MG63 (cell line): ENCODE measurements at places on chromosomes 13 and 19. TPM values are rescaled to one million over a fixed set of nuclear protein-coding genes. Genes with fewer than 3 reads are reported as not detected.

C19orf85 gene
- not detected in 2 replicates for total RNA-seq

FGF22 gene
- not detected in 2 replicates for total RNA-seq

CGB1 gene
- total RNA-seq: not detected in 2 replicates

PLK5 gene
- not detected in 2 replicates for total RNA-seq

AMH gene
- 0.49 and 4.1 TPM in 2 replicates for total RNA-seq

MAMSTR gene
- total RNA-seq: 0.79 TPM in 1 of 2 replicates, not detected in the other

NCAN gene
- total RNA-seq: 0.07 and 0.79 TPM in 2 replicates

ZNF681 gene
- 0.07 and 1.4 TPM in 2 replicates for total RNA-seq

DNA sequence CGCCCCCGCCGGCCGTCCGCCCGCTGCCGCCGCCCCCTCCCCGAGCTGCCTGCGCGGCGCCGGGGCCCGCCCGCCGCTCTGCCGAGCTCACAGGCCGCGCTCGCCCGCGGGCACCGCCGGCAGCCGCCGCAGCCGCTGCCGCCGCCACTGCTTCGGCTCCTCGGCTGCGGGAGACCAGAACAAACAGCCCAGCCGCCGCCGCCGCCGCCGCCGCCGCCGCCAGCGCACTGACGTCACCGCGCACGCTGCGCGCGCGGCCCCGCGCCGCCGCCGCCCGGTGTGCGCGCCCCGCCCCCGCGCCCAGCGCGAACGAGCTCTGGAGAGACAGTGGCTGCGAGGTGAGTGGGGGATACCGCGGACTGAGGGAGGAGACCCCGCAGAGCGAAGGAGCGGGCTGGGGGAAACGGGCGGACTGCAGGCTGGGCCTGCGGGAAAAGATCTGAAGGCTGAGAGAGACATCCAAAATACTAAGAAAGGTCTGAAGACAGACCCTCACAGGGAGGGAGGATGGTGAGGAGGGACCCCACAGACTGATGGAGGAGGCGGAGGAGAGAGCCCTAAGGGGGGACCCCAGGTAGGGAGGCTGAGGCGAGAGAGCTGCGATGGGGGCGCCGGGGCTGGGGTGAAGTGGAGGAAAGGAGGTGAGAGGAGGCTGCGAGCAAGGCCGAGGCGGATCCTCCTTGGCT lies at the start of gene BRD4:
Gene BRD4 (minus strand): TSS at position 229 of the 686 bp plus-strand sequence. CDS start 59,440 bp downstream, outside the sequence.
- DNase-seq: peak; percentile 81

GRCh38 chr19:51331193-51331592 lies 10.7 kb downstream of the VSIG10L start:
- DNase-seq: no peak

- peak; percentile 95 for DNase-seq
Measured at GRCh38 chr19:54209811-54210494, 9.3 kb downstream of the RPS9 start.

DNA sequence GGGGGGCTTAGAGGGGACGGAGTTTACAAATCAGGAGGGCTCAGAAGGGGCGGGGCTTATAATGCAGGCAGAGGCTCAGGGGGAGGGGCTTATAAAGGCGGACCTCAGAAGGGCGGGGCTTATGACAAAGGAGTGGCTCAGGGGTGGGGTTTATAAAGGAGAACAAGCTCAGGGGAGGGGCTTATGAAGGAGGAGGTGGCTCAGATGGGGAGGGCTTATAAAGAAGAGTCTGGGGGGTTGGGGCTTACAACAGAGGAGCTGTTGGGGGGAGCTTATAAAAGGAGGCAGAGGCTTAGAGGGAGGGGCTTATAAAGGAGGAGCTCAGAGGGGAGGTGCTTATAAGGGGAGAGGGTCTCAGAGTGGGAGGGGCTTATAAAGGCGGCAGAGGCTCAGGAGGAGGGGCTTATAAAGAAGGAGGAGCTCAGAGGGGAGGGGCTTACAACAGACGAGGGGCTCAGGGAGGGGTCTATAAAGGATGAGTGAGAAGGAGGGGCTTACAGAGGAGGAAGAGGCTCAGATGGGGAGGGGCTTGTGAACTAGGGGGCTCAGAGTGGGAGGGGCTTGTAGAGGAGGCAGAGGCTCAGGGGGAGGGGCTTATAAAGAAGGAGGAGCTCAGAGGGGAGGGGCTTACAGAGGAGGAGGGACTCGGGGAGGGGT lies 1.0 kb downstream of the SMIM24 start:
- DNase-seq: no peak

- DNase-seq: no peak
Measured at GRCh38 chr13:111637365-111637764, 316.9 kb downstream of the TEX29 start.

DNA sequence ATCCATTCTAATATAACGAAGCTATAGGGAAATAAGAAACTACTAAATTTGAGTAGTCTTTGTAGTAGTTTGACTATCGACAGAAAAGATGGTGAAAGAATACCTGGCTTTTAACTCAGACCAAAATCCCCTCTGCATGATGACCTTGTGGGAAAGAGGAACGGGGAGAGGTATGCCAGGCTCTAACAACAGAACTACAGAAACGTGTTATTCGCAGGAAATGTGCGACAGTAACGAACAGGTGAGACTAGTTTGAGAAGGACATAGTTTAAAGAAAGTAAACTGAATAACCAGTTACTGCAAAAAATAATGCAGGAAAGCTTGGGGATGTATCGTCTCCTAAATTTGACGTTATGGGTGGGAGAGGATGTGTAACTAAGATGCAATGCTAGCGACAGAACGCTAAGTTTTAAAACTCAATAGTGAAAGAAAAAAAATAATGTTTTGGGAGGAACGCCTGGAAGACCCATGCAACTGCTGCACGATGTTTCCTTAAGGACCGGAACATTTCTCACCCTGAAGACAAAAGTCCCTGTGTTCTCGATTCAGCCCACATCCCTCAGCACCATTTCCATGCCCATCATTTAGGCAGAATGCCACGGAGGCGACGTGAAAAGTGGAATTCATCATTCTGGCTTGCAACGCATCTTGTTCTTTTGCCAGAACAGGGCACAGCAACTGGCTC lies 1.6 kb upstream of the RAP2A start:
- no peak for DNase-seq

- DNase-seq: no peak
Measured at GRCh38 chr13:63843766-63844699, 2428.4 kb upstream of the PCDH20 start.

DNA sequence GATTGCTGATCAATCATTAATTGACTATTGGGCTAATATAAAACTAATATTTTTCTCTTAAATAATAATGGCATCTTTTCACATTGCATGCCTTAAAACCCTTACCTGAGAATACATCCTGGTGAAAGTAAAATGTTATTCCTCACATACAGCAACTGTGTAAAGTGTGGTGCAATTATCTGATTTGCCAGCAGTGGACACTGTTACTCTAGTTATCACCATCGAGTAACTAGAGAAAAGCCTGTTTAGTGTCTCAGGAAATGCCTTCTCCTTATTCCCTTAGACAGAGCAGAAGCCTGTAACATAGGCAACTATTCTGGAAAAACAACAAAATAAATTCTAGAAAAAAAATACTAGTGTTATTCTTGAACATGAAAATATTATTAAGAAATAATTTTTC lies 459.8 kb downstream of the FGF14 start:
- DNase-seq: peak; percentile 3

- no peak for DNase-seq
Measured at GRCh38 chr13:52849291-52850071, 1.0 kb upstream of the PCDH8 start.

DNA sequence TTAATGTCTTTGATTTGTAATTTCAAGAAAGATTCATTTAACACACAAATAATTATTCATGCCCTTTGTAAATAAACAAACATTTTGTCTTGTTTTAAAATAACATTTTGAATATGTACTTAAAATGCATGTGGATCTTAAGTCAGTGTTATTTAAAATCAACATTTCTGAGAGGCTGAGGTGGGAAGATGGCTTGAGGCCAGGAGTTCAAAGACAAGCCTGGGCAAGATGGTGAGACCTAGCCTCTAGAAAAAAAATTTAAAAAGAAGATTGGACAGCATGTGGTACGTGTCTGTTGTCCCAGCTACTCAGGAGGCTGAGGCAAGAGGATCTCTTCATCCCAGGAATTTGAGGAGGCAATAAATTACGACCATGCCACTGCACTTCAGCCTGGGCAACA lies 1268.2 kb downstream of the SLITRK1 start:
- no peak for DNase-seq

GRCh38 chr13:75812751-75813181 lies 176.6 kb downstream of the LMO7 start:
- DNase-seq: no peak

DNA sequence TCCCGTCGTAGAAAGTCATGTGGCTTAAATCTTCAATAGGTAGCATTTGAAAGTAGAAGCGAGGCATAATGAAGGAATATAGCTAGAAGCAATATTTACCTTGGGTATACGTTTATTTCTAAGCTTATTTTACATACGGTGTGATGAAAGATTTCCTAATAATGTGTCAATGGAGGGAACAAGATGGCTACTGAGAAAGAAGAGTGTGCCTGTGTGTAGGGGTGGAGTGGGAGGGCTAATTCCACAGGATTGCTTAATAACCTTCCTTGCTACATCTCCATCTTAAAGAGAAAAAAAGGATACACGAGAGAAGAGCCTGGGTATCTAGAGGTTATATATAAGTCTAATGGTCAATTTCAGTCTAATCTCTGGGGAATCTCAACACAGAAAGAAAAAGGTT lies 2.0 kb downstream of the SPART start:
- DNase-seq: no peak

DNA sequence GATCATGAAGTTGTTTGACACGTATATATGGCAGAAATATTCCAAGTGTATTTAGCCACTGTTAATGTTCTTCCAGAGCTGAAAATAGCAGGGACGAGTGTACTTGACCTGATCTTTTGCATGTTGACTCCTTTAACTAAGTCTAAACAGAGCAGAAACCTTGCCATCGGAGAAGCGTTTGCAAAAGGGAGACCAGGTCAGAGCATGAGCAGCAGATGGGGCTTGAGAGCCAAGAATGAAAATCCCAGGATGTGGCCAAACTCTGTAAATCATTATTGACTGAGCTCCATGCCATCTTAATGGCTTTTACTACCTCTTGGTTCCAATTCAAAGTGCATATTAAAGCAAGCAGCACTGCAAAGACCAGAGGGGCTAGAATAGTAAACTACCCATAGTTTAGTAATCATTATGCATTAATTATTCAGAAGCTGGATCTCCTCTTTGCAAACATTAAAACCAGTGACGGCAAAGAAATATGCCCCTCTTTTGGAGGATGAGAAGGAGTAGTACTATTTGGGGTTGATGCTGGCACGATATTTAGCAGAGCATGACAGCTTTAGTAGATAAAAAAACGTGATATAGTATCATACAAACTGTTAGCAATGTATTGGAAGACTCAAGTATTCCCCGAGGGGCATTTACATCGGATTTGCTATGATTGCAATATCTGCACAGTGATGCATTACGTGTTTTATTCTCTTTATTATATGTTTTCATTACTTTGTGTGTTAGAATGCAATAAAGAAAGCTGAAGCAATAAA lies 55.7 kb downstream of the FAM216B start:
- DNase-seq: peak; percentile 23

DNA sequence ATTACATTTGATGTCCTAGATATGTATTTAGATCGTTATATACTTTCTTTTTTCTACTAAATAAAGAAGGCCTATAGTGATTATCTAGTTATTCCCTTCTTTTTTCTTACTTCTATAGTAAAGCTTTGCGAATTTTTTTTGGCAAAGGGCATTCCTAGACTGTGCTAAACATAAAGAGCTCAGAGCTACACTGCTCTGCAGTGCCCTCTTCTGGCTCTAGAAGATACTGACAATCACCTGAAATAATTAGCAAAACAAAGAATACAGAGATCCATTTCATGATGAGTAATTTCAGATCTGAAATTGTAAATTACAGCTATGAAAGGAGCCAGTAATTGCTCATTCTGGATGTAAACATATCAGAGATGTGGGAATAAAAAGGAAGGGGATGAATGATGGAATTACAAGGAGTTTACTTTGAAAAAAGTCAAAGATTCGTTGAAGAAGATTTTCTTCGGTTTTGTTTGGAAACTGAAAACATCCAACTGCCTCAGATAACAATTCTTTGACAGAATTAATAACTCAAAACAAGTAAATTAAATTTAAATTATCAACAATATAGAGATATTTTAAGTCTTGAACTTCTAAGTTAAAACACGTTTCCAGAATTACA lies 288.5 kb downstream of the NALCN start:
- DNase-seq: peak; percentile 4

DNA sequence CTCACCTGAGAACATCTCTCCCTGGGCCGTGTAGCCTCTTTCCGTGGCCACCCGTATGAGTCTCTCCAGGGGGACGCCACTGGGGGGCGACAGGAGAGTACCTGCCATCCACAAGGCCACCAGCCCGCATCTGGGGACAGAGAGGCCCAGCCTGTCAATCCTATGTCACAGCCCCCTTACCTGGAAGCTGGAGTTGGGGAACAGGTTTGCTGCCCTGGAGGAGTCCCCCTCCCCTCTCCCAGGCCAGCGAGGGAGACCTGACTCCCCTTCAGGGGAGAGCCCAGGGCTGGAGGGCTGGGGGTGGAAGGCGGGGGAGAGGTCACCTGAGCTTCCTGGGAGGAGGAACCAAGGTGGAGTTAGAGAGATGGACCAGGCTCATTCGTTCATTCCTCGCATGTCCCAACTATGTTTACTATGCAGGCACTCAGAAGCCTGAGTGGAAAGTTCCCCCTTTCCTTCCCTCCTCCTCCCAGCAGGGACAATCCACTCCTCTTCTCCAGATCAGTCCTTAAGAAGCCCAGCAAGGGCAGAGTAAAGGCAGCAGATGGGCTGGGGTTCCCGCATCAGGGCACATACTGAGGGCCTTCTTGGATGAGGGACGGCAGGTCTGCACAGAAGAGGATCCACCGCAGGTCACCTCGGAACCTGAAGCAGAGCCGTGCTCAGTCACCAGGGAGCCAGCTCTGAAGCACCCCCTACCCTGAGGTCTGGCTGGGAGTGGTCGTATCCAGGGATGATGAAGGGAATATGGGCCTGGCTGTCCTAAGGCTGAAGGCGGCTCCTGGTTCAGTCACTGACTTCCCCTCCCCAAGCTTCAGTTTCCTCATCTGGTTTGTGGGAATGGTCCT lies 5.5 kb downstream of the ACTMAP start:
- DNase-seq: no peak

- DNase-seq: no peak
Measured at GRCh38 chr13:53694814-53695532, 666.4 kb downstream of the OLFM4 start.

DNA sequence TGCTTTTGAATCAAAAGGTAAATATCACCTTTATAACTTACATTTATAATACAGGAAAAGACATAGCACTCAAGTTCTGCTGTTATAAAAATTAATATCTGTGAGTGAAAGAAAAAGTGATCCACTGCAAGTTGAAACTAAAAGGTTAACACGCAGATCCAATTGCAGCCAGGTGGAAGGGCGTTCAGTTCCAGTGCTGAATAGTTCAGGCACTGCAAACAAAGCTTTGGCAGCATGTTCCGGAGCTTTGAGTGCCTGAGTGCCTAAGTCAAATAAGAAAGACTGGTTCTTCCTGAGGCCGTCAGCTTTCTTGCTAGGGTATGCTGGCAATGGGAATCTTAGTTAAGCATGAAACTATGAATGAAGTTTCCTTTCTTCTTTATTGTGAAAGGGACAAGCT lies 200.3 kb downstream of the LMO7 start:
- DNase-seq: no peak

GRCh38 chr13:108929532-108930206 lies 300.3 kb downstream of the MYO16 start:
- DNase-seq: peak; percentile 64
